Activated CD4-positive, alpha-beta T cell treated with anti-CD3 and anti-CD28 coated beads, Interleukin-2, Interleukin-4, amounts not matched to agents 100 ng/mL and 50 ng/mL, durations not matched to agents 16 hours and 8 hours (primary cell): ENCODE measurements at places on chromosomes 16 and 17.

- no peak for DNase-seq
Observed at GRCh38 chr17:68657166-68657565, 56.0 kb upstream of the FAM20A start.

GRCh38 chr16:77767826-77768225 is 20.5 kb upstream of the VAT1L start:
- DNase-seq = no peak

DNA sequence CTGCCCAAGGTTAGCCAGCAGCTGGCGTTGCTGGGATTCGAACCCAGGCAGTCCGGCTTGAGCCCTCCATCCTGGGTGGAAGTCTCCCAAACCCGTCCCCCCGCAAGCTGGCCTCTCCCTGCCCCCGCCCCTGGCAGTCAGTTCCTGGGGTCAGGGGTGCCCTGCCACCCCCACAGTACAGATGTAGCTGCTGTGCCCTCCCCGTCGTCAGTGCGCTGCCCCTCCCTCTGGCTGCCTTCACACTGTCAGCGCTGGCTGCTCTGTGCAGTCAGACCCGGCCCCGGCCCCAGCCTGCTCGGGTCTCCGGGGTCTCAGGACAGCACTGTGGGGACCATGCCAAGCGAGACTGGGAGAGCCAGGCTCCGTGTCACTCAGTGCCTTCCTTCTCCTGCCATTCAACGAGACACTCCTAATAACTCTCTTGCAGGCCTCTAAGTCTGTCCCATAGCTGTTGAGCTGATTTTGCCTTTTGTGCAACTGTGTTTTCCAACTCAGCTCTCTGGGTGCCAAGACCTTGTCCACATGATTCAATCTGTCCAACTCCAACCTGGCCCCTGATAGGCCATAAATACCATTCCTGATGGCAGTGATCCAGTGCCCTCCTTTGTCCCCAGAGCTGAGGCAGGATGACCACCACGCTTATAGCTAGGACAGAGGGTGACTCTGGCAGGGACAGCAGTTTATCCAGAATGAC is 55.5 kb upstream of the IL34 start:
- no peak for DNase-seq

- DNase-seq = no peak
Observed at GRCh38 chr16:75847172-75847571, 120.9 kb upstream of the CPHXL start.

- DNase-seq = no peak
Observed at GRCh38 chr16:51175081-51175480, 24.0 kb upstream of the SALL1 start.

- DNase-seq = no peak
Observed at GRCh38 chr17:82060001-82060380, 5.6 kb downstream of the DUS1L start.

- no peak for DNase-seq
Observed at GRCh38 chr17:55774846-55775271, 24.0 kb downstream of the PCTP start.
